ENCODE measurements at places on chromosomes 7 and 10.

DNA sequence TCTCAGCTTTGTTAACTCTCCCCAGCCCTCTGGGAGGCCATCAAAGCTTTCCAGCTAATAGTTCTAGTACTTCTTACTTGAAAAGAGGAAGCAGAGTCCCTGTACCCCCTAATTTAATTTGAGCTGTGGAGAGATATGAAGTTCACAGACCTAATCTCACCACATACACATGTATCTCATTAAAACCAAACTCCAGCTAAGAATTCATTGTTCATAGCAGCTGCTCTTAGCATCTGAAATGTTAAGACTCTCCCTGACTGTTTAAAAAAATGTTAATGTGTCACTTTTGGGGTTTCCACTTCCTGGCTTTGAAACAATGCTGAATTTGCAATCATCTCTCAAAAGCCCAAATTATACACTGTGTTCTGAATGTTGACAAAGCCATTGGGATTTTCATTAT lies 16.2 kb upstream of the MRC1 start:
- DNase-seq, result no peak

DNA sequence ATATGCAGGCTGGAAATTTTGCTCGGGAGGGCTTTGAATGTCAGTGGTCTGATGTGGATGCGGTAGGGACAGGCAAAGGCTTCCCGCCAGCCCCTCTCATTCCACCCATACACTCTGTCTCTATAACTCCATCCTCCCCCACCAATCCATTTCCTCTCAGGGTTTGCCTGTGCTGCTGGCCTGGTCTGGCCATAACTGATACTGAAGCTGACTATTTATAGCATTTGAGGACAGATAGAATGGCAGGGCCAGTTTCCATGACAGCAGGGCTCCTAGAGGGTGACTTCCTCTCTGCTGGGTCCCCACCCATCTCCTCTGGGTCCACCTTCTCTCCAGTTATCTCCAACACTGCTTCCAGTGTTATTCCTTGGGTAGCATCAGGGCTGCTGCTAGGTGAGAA lies 6.6 kb upstream of the PDLIM1 start:
- DNase-seq, result no peak

DNA sequence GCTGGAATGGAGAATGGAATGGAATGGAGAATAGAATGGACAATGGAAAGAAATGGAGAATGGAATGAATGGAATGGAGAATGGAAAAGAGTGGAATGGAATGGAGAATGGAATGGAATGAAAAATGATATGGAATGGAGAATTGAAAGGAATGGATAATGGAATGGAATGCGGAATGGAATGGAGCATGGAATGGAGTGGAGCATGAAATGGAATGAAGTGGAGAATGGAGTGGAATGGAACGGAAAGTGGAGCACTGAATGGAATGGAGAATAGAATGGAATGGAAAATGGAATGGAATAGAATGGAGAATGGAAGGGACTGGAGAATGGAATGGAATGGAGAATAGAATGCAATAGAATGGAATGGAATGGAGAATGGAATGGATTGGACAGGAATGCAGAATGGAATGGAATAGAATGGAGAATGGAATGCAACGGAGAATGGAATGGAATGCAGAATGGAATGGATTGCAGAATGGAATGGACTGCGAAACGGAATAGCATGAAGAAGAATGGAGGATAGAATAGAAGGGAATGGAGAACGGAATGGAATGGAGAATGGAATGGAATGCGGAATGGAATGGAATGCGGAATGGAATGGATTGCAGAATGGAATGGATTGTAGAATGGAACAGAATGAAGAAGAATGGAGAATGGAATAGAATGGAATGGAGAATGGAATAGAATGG lies 89.4 kb downstream of the NSUN6 start:
- DNase-seq, result no peak

DNA sequence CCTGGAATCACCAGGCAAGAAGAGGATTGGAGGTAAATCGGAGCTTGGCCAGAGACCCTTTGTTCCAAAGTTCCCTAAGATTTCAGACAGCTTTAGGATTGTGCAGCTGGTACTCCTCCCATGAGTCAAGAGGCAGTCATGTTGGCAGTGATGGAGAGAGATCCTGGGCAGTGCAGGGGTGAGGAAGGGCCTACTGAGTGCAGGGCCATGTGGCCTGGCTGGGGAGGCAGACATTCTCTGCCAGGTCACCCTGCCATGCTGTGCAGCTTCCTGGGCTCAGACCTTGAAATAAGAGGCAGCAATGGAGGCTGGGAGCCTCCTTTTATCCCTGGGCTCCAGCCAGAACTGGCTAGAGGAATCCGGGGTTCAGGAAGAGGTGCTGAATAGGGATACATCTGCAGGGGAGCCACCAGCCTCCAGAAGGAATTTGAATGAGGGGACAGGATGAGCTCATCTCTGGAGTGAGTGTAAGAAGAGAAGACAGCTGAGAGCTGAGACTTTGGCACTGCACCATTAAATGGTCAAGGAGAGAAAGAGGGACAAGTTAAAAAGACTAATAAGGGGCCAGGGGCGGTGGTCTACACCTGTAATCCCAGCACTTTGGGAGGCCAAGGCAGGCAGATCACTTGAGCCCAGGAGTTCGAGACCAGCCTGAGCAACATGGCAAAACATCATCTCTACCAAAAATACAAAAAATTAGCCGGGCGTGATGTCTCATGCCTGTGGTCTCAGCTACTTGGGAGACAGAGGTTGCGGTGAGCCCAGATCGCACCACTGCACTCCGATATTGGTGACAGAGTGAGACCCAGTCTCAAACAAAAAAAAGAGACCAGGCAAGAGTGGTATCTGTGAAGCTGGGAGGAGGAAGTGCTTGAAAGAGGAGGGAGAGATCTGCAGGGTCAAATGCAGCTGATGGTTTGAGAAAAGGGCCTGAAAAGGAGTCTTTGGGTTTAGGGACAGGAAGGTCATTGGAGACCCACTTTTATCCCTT lies 12.0 kb downstream of the SFTPD start:
- no peak for DNase-seq

DNA sequence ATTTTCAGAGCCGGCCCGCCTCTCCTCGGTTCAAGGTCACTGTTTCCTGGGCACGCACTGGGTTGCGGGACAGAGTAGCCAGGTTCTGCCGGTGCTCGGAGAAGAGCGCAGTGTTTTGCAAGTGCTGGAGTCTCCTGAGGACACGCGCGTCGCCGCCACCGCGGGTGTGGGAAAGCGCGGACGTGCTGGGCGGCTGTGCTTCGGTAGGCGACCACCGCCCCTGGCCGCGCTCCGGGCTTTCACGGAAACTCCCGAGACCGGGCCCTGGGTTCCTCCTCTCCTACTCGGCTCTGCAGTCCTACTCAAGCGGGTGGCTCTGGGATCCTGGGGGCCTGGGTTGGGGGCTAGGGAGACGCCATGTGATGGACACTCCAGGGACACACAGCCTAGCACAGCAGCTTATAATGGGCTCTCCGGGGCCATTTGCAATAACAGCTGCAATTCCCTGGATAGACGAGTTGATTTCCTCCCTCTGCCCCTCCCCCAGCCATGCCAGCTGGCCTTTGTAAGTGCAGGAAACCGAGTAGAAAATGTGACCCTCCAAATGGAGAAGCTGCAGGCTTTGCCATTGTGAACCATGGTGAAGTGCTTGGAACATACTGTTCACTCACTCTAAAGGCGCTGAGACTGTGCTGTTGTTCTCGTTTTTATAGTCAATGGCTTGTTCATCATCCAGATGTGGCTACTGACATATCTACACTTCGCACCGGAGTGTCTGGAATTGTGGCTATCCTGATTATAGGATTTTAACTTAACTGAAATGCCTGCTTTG lies 2.1 kb downstream of the FRAT1 start:
- DNase-seq, result no peak

DNA sequence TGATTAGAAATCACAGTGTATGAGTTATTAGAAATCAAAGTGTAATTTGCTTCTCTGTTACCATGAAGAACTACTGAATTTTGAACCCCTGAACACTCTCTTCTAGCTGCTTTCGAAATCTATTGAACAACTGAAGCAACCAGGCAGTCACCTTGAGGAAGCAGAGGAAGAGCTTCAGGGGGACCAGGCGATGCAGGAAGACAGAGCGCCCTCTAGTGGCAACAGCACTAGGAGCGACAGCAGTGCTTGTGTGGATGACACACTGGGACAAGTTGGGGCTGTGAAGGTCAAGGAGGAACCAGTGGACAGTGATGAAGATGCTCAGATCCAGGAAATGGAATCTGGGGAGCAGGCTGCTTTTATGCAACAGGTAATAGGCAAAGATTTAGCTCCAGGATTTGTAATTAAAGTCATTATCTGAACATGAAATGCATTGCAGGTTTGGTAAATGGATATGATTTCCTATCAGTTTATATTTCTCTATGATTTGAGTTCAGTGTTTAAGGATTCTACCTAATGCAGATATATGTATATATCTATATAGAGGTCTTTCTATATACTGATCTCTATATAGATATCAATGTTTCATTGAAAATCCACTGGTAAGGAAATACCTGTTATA lies 170.7 kb downstream of the HDAC9 start:
- peak; percentile 41 for DNase-seq

GRCh38 chr10:110915035-110915434 lies 3.9 kb downstream of the BBIP1 start:
- no peak for DNase-seq

DNA sequence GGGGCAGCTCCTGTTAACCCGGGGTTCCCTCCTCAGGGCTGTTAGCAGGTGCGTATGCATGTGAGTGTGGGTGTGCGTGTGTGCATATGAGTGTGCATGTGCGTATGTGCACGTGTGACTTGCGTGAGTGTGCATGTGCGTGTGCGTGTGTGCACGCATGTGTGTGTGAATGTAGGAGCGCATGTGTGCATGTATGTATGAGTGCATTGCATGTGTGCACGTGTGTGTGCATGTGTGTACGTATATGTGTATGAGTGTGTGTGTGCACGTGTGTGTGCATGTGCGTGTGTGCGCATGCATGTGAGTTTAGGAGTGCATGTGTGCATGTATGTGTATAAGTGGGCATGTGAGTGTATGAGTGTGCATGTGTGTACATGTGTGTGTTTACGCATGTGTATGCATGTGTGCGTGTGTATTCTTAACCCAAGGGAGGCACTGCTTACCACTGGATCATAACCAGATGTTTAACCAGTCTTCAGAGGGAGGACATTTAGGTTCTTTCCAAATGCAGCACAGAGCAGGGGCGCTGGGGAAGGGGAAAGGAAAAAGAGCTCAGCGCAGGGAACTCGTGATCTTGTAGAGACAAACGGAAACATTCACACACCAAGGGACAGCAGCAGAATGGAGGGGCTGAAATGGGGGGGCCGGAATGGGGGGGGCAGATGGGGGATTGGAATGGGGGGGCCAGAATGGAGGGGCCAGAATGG lies 45.0 kb downstream of the PWWP2B start:
- no peak for DNase-seq

DNA sequence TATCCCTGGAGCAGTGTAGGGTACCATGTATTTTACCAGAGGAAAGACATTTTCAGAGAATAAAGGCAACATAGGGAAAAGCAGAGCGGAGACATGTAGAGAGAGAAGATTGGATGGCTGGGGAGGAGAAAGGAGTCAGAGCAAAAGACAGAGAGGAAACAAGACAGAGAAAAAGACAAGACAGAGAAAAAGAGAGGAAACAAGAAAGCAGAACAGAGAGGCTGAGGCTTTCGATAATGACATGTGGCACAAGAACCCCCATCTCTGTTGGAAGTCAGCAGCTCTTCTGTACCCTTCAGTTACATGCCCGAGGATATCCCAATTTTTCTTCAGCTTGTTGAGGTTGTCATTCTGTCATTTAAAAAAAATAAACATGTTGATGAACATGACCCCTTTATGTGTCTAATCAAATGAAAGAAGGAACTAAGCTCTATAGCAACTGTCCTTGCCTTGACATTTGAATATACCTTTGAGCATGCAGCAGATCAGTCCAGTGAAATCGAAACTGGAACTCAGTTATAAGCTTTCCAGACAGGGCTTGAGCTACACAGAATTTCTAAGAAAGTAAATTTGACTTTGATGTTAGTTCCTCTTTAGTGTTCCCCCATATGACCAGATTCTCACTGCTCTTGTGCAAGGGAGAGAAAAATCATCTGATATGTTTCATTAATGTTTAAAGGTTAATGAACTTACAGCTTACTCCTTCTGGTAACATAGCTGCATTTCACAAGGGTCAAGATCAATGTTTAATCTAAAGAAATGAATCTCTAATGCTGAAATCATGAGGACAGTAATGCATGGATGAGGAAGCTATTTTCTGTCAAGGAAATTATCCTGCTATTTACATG lies 75.1 kb upstream of the SP4 start:
- peak; percentile 15 for DNase-seq

DNA sequence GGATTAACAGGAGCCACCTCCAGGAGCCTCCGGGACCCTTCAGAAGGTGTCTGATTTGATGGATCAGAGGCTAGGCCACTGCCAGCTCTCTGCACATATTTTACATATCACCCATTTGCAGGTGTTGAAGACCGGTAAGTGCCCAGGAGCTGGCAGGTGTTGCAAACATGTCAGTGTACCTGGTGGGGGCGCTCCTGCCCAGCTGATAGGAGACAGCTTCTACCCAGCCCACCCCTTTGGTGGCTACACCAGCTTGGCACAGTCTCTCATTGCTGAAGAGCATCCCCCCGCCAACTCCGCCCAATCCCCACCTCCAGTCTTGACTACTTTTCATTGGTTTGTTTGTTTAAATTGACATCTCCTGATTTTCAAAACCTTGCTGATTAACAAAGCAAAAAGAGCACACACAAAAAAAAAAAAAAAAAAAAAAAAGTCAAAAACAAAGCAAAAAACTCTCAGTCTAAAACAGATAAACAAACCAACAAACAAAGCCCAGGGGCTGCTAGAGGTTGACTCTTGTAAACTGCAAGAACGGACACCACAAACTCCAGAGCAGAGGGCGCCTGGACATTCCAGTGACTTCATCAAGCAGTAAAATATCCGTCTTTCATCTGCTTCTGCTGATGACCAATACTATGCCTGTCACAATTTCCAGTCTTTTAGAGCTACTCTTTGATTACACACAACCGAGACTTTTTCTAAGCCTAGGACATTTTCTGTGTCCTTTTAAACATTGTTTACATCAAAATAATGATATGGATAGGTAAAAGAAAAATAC lies 275.3 kb downstream of the NRG3 start:
- peak; percentile 5 for DNase-seq

DNA sequence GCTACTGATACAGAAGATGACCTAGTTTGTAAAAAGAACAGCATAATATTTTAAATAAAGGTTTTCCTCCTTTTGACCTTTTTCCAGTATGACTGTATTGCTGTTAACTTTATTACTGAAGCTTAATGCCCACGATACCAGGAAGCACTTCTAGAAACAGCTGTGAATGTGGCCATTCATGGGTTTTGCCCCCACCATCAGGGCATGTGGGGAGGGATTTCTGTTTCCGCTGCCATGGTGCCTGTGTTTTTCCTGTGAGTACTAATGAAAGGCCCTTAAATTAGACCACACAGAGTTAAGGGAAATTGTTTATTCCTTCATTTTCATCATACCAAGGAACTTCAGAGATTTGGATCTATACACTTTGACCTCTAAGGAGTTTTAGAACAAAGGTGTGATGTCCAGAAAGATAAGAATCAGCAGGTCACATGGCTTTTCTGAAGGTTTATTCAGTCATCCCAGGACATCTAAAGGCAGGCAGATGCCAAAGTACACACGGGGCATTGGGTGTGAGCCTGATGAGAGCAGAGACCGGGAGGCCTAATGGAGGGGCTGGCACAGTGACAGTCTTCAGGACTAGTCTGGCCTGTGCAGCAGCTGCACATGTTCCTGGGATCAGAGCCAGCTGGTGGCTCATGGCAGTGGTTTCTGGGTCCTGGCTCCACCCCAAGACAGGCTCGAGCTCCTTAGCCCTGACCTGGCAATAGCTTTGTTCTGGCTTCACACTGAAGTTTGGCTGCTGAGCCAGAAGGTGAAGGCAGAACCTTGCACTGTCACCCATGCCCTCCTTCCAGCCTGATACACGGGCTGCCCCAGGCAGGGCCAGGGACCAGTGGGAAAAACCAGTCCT lies 190.9 kb downstream of the REEP3 start:
- peak; percentile 63 for DNase-seq

- no peak for DNase-seq
Measured at GRCh38 chr7:147308539-147308938, 1191.9 kb downstream of the CNTNAP2 start.
